ENCODE measurements at places on chromosomes 1 and 21.

DNA sequence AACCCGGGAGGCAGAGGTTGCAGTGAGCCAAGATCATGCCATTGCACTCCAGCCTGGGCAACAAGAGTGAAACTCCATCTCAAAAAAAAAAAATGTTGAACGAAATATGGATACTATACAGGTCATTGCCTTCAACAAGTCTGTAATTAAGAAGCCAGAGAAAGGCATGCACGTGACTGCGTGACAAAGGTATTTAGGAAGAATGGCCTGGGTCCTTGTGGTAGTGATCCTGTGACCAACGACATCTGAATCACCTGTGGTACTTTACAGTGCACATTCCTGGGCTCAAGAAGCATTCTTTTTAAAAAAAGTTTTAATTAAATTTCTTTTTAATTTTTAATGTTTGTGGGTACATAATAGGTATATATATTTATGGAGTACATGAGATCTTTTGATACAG is 115.0 kb downstream of the GREM2 start:
- DNase-seq, result no peak

- no peak for DNase-seq
These were observed 32.0 kb downstream of the SLAMF6 start for GRCh38 chr1:160491017-160491416.

GRCh38 chr1:223712850-223713474 is 623 bp downstream of the CAPN2 start:
- no peak for DNase-seq

GRCh38 chr1:180542838-180543145 is 16.0 kb upstream of the OVAAL start:
- no peak for DNase-seq
